ENCODE measurements at places on chromosomes 2 and 18.
A peak's percentile ranks its signal among the peaks of the same experiment; 100 is the strongest.

- peak; percentile 39 for DNase-seq
Observed at GRCh38 chr2:218368621-218369153, 12.0 kb downstream of the CATIP start.

GRCh38 chr2:197889041-197889440 is 84.6 kb downstream of the PLCL1 start:
- peak; percentile 35 for DNase-seq

- DNase-seq: no peak
Observed at GRCh38 chr2:207039225-207039624, 99.9 kb downstream of the CPO start.

GRCh38 chr2:31243053-31243452 is 9.1 kb downstream of the EHD3 start:
- DNase-seq: no peak

DNA sequence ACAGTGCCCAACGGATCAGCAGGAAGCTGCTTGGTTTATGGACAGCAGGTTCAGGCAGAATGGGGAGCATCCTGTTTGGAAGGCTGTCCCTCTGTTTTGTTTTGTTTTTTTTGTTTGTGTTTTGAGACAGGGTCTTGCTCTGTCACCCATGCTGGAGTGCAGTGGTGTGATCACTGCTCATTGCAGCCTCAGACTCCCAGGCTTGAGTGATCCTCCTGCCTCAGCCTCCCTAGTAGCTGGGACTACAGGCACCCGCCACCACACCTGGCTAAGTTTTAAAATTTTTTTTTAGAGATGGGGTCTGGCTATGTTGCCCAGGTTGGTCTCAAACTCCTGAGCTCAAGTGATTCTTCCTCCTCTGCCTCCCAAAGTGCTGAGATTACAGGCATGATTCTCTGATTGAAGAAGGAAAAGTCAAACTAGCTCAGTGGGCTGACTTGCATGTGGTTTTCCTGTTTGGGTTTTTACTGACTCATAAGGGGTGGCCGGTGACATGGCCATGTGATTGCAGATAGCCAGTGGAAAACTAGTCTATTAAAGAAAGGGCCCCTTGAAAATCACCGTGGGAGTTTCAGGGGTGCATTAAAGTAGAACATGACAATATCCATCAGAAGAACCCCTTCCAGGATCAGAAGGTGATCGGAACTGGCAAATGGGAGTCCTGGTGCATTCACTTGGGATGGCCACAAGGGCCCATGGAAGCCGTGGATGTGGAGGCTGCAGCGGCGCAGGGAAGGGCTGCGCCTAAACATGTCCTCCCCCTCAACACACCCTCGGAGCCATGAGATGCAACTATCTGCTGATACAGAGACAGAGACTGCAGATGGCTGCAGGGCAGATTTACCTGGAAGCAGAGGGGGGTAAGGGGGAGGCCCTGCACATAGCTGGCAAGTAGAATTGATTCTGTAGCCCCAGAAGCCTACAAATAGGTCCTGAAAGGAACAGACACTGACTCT is 26.5 kb downstream of the AQP12B start:
- DNase-seq: peak; percentile 14

- DNase-seq: no peak
Observed at GRCh38 chr18:66508937-66509336, 95.0 kb downstream of the CDH19 start.

GRCh38 chr2:10466801-10467200 is 18.7 kb upstream of the ODC1 start:
- DNase-seq: no peak

- DNase-seq: no peak
Observed at GRCh38 chr2:43459446-43460173, 136.2 kb downstream of the THADA start.

- no peak for DNase-seq
Observed at GRCh38 chr2:96505231-96505889, at the start of gene NEURL3. TSS of gene NEURL3 (minus strand) at chr2:96505357. CDS start at chr2:96505286, 71 bp downstream.

DNA sequence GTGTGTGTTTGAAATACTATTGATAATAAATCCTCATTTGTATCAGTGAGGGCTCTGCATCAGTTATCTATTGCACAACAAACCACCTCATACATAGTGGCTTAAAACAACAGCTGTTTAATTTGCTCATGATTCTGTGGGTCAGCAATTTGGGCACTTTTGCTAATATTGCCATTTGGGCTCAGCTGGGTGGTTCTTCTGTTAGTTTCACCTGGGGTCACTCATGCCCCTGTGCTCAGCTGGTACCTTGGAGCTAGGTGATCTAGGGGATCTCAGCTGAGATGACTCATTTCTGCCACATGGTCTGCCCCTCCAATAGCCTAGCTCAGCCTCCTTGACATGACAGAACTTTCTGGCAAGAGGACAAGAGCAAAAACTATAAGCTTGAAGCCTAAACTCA is 126.3 kb downstream of the LYPD6B start:
- DNase-seq: no peak

GRCh38 chr2:3641841-3642421 is 16.1 kb upstream of the ALLC start:
- DNase-seq: no peak

- no peak for DNase-seq
Observed at GRCh38 chr2:81979086-81979485, 1674.5 kb upstream of the LRRTM1 start.

- no peak for DNase-seq
Observed at GRCh38 chr2:197500503-197501131, 438 bp downstream of the HSPE1 start.

DNA sequence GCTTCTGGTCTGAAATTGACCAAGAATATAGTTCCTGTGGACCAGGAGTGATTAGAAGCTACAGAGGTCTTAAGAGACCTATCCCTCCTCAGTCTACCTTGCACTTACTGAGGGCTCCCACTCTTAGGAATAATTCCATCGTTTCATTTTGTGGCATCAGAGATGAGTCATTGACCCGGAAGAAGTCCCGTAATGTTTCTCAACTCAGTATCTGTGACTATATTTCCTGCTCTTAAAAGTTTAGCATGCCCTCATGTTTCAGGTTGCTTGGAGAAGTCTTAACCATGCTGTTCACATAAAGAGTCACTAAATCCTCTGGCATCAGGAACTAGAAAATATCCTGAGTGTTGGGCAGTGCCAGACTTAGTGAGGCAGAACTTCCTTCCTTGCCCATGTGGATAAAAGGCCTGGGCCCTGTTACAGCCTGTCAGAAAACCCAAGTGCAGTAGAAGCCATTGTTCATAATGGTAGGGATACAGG is at the start of gene IL36A:
Gene IL36A, plus strand, starts transcription at position 430 of the 480 bp plus-strand sequence. CDS start 413 bp downstream, outside the sequence.
- no peak for DNase-seq

- no peak for DNase-seq
Observed at GRCh38 chr18:1408376-1408775, 503.7 kb downstream of the ADCYAP1 start.

GRCh38 chr2:198518935-198519334 is 714.5 kb downstream of the PLCL1 start:
- DNase-seq: no peak

GRCh38 chr2:231933916-231934401 is 7.8 kb upstream of the NPPC start:
- no peak for DNase-seq

DNA sequence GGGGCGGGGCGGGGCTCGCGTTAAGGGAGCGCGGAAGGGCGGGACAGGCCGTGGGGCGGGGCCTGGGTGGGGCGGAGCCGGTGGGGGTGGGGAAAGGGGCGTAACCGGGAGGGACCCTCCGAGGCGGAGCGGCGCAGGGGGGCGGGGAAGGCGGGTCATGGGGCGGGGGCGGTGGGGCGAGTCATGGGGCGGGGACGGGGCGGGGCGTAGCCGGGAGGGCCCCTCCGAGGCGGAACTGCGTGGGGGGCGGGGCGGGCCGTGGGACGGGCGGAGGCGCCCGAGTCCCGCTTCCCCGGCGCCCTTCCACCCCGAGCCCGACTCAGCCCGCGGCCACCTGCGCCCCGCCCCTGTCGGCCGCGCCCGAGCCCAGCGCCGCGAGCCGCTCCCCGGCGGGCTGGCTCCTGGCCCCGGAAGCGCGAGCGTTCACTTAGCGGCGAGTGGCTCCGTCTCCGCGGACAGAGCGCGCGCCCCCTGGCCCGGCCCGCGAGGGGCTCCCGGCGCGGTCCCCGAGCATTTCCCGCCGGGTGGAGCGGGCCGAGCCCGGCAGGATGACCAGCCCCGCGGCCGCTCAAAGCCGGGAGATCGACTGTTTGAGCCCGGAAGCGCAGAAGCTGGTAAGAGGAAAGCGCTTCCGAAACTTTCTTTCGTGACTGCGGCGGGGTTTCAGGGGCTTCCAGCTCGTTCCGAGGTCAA is 64.7 kb downstream of the LRRFIP1 start:
- peak; percentile 95 for DNase-seq

- DNase-seq: no peak
Observed at GRCh38 chr2:109513230-109513629, 100.5 kb downstream of the SEPTIN10 start.

DNA sequence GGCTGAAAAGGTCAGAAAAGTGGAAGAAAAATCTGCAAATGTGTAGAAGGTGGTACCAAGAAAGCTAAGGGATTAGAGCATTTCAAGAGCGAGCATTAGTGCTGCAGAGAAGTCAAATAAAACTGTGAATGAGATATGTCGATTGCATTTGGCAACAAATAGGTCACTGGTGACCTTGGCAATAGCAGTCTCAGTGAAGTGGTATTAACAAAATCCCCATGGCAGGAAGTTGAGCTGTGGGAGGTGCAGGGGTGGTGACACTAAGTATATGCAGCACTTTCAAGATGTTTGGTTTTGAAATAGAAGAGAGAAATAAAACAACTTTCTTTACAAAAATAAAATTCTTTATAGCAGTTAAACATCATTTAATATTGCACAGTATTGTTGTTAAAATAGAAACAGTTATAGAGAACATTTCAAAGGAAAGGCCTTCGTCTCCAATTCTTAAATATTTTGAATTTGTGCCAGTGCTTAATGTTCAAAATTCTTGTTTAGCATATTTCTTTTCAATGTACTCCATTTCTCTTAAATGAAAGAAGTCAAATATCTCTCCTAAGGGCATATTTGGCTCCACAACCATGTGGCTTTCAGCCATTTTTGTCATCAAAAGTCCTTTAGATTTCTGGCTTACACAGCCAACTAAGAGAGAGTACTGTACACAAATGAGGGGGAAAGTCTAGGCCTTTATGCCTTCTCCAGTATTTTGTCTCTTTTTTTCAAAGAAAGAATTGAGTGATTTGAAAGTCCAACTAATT is 443.0 kb upstream of the MMADHC start:
- DNase-seq: no peak

GRCh38 chr2:230869914-230870543 is 5.3 kb downstream of the ITM2C start:
- DNase-seq: no peak

DNA sequence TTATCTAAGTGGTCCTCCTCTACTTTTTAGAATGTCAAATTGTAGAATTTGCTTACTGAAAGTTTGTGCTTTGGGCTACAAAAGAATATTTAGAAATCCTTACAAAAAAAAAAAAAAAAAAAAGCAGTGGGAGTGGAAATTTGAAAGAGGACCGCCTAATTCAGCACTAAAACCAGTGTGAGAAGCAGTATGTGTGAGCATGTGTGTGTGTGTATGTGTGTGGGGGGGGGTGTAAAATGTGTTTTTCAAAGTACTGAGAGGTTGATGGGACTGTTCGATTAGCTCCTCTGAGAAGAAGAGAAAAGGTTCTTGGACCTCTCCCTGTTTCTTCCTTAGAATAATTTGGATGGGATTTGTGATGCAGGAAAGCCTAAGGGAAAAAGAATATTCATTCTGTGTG is at the start of gene VIT:
Gene VIT, plus strand, starts transcription at position 175 of the 400 bp plus-strand sequence. CDS start 19,664 bp downstream, outside the sequence.
- no peak for DNase-seq

DNA sequence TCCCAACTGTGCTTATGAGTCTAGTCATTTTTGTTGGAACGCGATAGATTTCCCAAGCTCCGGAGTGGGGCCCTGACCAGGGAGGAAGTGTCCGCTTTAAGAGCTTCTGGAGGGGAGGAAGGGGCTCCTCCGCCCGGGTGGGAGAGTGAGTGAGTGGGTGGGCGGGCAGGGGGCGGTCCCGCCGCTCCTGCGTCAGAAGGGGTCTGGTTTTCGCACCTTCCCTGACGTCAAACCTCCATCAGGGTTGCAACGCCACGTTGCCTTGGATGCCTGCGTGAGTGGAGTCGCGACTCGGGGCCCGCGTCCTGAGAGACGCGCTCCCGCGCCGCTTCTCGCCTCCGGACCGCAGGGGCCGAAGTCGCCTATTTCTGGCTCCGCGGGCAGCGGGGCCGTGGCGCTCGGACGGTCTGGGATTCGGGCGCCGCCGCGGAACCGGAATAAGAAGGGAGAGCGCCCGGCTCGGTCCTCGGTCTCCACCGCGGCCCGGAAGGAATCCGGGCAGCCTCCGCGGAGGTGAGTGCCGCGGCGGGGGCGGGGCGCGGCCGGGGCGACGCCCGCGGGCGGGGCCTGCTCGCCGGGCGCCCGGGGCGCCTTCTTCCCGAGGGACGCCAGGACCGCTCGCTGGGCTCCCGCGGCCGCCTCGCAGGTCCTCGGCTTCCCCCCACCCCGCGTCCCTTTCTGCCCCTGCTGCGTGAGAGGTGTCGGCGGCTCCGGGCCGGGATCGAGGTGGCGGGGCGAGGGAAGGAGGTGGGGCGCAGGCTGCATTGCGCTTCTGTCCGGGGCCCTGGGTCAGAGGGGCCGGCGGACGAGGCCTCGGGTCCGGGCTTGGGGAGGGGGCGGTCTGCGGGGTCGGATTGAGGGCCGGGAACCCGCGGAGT is at the start of gene ZDBF2:
Gene ZDBF2, plus strand, starts transcription at position 230 of the 878 bp plus-strand sequence. CDS start 7,187 bp downstream, outside the sequence.
- DNase-seq: peak; percentile 56

- DNase-seq: peak; percentile 35
Observed at GRCh38 chr18:623761-624620, 27.2 kb downstream of the CLUL1 start.

GRCh38 chr18:74226156-74226555 is 65.6 kb downstream of the CYB5A start:
- DNase-seq: no peak

DNA sequence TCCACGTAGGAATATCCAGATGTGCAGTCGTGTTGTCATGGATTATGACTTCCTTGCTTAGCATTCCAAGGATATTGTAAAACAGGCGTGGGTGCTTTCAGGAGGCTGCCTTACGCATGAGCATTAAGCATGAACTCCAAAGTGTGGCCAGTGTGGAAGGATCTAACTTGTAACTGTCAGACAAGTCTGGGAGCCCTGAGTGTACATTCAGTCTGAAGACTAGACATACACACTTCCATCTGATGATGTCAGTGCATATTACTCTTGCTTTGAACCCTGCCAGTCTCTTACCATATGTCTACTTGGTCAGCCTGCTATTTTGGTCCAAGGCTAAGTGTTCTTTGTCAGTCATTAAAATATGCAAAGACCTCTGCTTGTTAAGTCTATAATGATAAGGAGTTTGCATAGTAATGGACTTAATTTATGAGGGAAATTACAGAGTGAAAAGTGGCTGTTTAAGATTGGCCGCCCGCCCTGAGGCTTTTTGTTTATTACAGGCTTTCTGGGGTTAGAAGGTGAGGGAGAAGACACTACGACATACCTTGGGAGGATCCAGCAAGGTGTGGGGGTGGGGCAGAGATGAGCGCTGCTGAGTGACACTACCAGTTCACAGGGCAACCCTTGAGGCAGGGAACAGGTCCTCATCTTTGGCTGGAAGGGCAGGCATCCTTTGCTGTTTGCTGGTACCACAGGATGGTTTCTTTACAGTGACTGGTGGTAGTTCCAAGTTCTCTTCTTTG is 48.3 kb downstream of the CABLES1 start:
- no peak for DNase-seq

GRCh38 chr18:2902327-2902726 is 55.5 kb downstream of the EMILIN2 start:
- no peak for DNase-seq

GRCh38 chr18:74817576-74817975 is 219.9 kb downstream of the ZNF407 start:
- no peak for DNase-seq
